ENCODE measurements at places on chromosomes 13 and 19.

- no peak for DNase-seq
These were observed 22.3 kb downstream of the CYP2B6 start for GRCh38 chr19:41013359-41013758.

- no peak for DNase-seq
These were observed 13.7 kb downstream of the ILF3 start for GRCh38 chr19:10667867-10668266.

DNA sequence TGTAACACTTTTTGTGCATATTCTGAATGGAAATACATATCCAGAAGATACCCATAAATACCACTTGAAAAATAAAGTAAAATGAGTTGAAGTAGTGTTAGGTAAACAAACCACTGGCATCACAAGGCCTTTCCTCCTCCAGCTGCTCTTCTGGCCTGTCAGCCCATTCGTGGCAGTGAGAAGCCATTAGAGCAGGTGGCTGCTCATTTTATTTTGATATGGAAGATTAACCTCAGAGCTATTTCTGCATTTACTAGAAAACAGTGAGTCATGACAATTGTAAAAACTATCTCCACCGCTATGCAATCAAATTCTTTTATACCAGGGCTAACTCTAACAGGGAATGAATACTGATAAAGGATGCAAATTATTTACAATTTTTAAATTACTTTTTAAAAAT, 2898.1 kb downstream of the PCDH9 start:
- DNase-seq, result no peak

DNA sequence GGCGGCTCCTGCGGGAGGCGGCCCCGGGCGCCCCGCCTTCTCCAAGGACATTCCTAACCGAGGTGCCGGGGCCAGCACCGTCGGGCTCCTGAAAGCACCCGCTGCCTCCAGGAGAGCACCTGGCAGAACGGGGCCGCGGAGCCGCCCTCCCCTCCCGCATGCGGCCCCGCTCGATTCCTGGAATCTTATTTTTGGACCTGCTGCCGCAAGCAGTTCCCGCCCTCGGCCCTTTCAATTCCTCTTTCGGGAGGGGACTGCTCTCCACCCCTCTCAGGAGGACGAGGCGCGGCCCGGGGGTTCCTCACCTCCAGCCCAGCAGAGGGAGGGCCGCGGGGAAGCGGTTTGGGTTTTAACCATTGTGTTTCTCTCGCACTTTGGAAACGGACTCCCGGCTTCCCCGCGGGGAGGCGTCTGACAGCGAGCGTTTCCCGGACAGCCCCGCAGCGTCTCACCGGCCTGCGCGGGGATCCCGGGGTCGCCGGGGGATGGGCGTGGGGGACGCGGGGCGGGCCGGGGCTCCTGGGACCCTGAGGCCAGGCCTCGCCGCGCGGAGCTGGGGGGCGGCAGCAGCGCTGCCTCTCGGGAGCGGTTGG, 849 bp downstream of the GAS6 start:
- no peak for DNase-seq

- DNase-seq, result no peak
These were observed 688 bp downstream of the ZNF225 start for GRCh38 chr19:44113784-44114390.

GRCh38 chr13:56909896-56910600, 230.7 kb upstream of the PRR20A start:
- no peak for DNase-seq
